ENCODE measurements at places on chromosomes 2 and 18. TPM values are rescaled to one million over a fixed set of nuclear protein-coding genes. Genes with fewer than 3 reads are reported as not detected.

The G6PC2 gene
- not detected for total RNA-seq

The PROKR1 gene
- not detected for total RNA-seq

The DYSF gene
- 134 TPM for total RNA-seq

The CYP1B1 gene
- not detected for total RNA-seq

The C2orf15 gene
- total RNA-seq = not detected

The UGT1A5 gene
- not detected for total RNA-seq

Measured in endothelial cell of umbilical vein (primary cell).